ENCODE measurements at places on chromosomes 16 and 17.

GRCh38 chr16:548586-548985 is 11.6 kb upstream of the PRR35 start:
- no peak for DNase-seq

GRCh38 chr17:76537288-76537577 is 276 bp downstream of the CYGB start:
- no peak for DNase-seq

DNA sequence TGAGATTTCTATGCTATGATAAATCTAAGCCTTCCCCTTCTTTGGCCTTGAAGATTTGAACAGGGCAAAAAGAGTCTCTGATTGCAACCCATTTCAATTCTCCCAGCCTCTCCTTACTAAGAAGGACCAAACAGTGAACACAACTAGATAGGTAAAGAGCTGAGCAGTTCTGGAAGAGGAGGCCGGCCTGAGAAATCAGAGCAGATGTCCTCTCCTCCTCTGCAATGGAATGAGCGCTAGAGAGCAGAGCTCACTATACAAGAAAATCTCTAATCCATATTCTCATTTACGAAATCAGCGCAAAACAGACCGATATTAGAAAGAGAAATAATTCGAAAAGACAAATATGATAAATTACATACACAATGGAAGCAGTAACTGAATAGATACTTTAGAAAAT is 124.2 kb downstream of the CDK5R1 start:
- no peak for DNase-seq

DNA sequence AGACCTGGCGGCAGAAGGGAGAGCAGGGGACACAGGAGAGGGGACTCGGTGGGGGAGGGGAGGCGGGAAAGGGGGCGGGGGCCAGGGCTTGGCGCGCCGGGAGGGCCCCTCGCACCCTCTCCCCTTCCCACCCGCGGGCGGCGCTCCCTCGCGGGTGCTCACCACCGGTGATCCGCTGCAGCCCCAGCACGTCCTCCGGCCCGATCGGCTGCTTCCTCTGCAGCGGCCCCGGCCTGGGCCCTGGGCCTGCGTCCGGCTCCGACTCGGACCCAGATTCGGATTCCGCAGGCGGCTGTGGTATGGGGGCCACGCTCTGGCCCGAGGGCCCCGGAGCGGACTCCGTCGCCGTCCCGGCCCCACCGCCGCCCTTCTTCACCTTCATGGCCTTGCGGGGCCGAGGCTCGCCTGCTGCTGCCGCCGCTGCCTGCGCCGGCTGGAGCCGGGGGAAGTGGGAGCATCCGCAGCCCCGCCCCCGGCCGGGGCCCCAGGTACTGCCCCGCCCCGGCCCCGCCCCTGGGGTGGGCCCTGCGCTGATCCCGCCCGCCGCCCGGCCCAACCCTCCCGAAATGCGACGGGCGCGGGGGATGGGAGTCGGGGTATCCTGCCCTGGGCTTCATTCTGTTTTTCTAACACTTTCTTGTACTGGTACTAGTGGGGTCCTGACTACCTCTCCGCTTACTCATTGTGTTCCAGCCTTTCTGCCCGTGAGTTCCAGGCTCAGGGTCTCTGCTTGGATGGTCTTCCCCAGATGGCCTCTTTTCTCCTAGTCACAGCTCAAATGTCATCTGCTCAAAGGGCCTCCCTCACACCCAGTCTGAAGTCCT is at the start of gene UNC119:
TSS of gene UNC119 (minus strand) at position 449 of the 824 bp plus-strand sequence. CDS start at position 382, 67 bp downstream.
- peak; percentile 52 for DNase-seq

DNA sequence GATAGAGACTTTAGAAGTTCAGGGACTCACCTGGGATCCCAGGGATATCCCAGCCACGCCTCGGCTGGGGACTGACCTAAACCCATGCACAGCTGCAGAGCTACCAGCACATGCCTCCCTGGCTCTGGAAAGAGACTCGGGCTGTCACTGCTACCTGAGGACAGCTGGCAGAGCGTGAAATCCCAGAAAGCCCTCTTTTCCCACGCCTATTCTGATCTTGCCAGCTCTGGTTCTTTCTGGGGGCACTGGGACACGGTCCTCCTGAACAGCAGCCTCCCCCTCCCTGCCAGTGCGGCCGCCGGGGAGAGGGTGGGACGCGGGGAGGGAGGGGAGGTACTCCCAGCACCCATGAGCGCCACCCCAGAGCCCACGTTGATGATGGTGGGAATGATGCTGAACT is 10.8 kb downstream of the P2RX5 start:
- no peak for DNase-seq

- peak; percentile 50 for DNase-seq
Measured at GRCh38 chr17:4739122-4740024, at the start of the genes CXCL16 and ZMYND15. TSS of gene CXCL16 (minus strand) at chr17:4739928. CDS start at chr17:4739339, 589 bp downstream. TSS of gene ZMYND15 (plus strand) at chr17:4739833. CDS start at chr17:4740549, 716 bp downstream.

DNA sequence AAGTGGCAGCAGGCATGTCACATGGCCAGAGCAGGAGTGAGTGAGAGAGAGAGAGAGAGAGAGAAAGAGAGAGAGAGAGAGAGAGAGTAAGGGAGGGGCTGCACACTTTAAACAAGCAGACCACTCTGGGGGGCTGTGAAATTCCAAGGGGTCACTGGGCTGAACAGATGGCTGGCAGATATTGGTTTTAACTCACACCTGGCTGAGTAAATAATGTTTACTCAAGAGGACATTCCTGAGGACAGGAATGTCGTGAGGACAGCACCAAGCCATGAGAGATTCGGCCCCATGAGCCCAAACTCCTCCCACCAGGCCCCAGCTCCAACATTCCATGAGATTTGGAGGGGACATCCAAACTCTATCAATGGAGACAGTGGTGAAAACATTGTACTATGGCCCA is 269.7 kb downstream of the CBLN1 start:
- DNase-seq = no peak

DNA sequence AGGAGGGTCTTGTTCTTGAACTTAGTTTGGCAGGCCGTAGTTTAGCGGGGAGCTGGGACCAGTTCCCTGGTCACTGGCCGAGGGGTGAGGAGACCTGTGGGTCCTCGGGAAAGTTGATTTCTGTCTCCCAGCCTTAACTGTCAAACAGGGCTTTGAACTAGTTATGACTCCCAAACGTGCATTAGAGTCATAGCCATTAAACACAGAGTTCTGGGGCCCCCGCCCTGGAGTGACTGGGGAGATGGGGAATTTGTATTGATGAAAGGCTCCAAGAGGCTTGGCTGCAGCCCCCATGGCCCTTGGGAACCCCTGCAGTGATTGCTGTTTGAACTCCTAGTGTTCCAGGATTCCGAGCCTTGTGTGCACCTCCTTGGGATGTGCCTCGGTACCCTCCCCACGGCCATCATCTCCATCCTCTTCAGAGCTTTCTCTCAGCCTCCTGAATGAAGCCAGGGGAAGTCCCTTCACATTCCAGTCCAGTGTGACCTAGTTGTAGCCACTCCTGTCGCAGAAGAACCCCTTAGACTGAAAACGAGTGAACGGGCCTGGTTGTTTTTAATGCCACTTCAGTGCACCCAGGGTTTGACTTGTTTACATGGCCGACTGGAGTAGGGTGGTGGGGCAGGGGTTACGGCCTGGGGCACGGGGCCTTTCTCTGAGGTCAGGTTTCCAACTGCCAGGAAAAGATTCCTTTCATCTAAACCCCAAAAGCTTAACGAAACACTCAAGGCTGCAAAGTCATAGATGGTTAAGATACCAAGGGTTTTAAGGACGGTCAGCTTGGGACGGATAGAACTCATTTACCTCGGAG is 1.4 kb downstream of the MPRIP start:
- DNase-seq = no peak

DNA sequence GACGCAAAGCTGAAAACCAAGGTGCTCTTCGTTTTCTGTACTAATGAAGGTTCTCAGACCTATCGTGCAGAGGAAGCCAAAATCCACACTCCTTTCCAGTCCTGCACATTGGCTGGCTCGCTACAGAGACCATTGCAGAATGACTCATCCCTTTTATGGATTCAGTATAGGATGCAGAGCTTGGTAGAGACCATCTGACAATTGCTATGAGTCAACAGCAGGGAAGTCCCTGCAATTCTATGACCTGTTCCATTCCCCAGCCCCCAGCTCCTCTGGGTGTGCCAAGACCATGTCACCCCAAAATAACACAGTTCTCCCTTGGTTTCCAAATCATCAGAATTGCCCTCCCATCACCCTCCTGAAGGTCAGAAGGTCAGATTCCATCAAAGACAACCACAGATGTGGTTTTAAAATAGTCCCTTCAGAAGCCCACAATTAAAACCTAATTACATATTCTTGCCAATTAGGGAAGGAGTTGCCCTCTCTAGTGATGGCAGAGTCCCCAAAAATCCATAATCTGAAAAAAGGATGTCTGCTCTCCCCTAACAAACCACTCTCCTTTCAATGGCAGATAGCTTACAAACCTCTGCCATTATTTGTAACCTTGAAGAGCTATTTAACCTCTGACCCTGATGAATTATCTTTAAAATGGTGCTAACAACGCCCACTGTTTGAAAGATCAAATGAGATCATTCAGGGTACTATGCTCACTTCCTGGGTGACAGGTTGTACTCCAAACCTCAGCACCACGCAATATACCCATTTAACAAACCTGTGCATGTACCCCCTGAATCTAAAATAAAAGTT is 108.2 kb upstream of the RBBP6 start:
- no peak for DNase-seq

DNA sequence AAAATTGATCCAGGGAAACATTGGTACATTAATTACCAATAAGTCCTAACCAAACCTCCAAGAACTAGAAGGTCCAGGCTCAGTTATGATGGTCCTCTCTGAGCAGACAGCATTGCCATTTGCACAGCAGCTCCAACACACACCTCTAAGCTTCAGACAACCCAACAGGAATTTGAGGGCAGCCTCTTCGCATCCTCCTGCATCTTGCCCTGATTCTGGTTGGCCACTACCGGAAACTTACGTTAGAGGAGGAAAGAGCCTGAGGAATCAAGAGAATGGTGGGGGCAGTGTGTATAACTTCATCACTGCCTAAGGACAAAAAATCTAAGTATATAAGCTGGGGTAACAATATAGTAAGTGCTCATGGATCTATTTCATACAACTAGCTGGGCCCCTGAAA is 15.7 kb downstream of the FAM117A start:
- DNase-seq = peak; percentile 28

- DNase-seq = no peak
Measured at GRCh38 chr16:50529334-50529733, 18.9 kb upstream of the NKD1 start.

- no peak for DNase-seq
Measured at GRCh38 chr16:19463468-19464315, 46.0 kb downstream of the TMC5 start.

DNA sequence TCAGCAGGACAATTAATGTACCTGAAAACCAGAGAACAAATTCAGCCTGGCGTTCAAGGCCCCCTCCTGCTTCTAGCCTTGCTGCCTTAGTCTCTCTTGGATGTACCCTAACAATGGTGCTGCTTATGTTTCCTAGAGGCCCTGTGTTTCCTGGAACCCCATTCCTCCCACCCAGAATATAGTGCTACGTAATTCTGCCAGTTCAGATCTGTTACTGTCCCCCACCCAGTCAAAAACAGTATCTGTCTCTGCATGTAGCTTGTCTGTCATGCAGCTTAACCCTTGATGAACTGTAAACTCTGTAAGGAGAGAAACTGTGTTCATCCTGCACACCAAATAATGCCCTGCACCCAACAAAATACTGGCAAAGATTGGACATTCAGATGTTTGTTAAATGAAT is 6.8 kb downstream of the MRTFB start:
- DNase-seq = no peak

- DNase-seq = no peak
Measured at GRCh38 chr16:14070555-14070876, 603 bp upstream of the MRTFB start.

DNA sequence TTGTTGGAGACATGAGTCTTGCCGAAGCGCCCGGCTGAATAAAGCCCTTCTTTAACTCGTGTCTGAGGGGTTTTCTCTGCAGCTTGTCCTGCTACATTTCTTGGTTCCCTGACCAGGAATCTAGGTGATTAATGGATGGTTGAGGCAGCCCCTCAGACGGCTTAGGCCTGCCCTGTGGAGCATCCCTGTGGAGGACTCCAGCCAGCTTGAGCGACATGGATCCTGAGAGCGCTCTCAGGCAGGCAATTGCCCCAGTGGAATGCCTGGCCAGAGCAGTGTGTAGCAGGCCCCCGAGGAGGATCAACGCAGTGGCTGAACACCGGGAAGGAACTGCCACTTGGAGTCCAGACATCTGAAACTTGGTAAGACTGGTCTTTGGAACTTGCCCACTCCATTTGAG is 17.3 kb upstream of the ENDOV start:
- no peak for DNase-seq

Measured in central memory CD8-positive, alpha-beta T cell (primary cell).